ENCODE measurements at places on chromosomes 5 and 9.

DNA sequence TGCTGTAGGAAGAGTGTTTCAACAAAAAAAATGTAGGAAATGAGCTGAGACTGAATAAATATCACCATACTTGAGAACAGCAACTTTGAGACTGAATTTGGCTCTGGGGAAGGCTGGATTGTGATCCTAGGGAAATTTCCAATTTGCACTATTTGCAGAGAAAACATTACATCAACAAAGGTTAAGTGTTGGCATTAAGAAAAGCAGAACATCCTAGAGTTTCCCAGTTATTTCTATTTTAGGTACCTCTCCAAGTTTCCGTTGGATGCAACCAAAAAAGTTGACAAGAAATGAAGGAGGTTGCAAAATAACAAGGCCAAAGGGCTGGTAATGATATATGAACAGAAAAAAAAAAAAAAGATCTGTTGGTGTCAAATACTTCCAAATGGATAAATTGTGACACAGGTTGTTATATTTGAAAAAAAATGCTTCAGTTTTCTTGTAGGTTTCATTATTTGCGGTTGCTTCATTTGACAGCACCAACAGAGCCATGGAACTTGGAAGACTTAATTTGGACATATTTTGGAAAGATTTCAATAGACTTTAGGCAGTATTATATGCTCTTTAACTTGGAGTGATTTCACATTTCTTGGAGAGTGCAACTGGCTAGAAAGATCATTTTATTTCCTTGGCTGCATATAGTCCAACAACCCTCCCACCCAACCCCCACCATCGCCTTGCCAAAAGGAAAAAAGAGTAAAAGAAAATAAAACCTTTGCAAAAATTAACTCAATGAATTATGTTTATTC lies 230.8 kb downstream of the ZNF608 start:
- DNase-seq = no peak

GRCh38 chr5:67190410-67190809 lies 6.2 kb downstream of the CD180 start:
- DNase-seq = no peak

DNA sequence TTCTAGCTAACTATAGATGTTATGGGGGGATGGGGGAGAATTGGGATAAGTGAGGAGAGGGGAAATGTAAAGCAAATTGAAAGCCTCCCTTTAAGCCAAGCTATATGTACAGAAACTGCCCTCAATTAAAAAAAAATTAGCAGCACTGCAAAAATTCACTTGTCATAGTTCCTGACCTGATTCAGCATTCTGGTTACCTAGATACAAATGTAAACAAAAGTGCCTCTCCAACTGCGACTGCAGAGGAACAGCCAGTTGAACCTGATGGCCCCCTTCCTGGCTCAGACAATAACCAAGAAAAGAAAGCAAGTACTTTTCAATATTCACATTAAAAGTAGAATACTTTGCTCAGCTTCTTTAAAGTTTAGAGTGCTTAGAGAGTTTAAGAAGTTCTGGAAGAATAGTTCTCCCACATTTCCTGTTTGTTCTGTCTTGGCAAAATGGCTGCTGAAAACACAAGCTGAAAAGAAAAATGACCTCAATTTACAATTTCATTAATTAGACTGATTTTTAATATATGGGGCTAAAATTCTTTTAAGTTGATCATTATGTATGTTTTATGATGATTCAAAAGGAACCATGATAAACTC lies 1.5 kb downstream of the FAM81B start:
- no peak for DNase-seq

GRCh38 chr9:15328946-15329345 lies 21.9 kb upstream of the TTC39B start:
- no peak for DNase-seq

- DNase-seq = no peak
Measured at GRCh38 chr9:90420211-90420610, 222.4 kb downstream of the DIRAS2 start.

- DNase-seq = no peak
Measured at GRCh38 chr9:121599872-121600585, 51.4 kb upstream of the DAB2IP start.

- DNase-seq = no peak
Measured at GRCh38 chr9:77011973-77012821, 7.3 kb upstream of the FOXB2 start.

GRCh38 chr9:32578976-32579375 lies 6.0 kb upstream of the NDUFB6 start:
- no peak for DNase-seq

- DNase-seq = no peak
Measured at GRCh38 chr9:110319781-110320492, 17.7 kb downstream of the TXNDC8 start.

DNA sequence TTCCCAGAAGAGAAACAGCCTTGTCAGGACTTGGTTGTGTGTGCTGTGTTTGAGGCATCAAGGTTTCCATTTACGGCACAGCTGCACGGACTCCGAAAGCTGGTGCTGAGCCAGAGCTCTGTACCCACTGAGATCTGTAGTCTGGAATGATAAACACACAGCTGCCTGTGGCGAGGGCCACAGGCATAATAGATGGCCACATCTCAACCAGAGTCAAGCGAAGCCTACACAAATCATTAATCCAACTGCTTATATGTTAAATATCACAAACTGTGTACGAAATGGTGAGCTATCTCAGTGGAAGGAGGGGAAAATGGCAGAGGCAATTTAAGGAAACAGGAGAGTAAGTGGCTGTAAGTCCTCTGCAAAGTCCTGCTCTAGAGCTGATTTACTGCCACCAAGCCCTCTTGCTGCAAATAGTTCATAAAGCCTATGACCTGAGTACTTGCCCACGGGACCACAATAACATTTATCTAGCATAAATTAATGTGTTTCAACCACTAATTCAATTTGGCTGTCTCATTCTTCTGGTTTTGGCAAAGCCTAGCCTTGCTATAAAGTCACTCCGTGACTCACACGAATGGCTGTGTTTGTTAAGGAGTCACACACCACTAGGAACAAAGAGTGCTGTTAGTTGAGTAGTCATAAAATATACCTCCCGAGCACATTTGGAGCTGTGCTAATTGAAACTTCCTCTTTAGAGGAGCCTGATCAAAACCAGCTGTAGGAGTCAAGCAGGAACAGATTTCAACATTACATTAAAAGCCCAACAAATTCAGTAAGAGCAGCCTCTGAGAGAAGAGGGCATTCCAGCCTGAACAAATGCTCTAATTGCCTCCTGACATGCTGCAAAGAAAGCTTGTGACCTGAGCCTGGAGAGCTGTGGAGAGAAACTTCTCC lies 738.6 kb upstream of the ZNF608 start:
- peak; percentile 99 for DNase-seq

- no peak for DNase-seq
Measured at GRCh38 chr5:2134543-2135292, 252.0 kb upstream of the IRX4 start.

GRCh38 chr9:127837346-127837745 lies 17.1 kb downstream of the ENG start:
- no peak for DNase-seq

- no peak for DNase-seq
Measured at GRCh38 chr5:55564721-55565120, 30.0 kb upstream of the PLPP1 start.

GRCh38 chr9:70801181-70801829 lies 320.1 kb downstream of the TRPM3 start:
- no peak for DNase-seq

GRCh38 chr5:40291338-40291737 lies 388.4 kb upstream of the PTGER4 start:
- no peak for DNase-seq

- DNase-seq = no peak
Measured at GRCh38 chr5:126508251-126508961, 85.2 kb downstream of the GRAMD2B start.

- no peak for DNase-seq
Measured at GRCh38 chr5:150496534-150496933, 11.4 kb upstream of the NDST1 start.

GRCh38 chr9:103242025-103242424 lies 246.9 kb downstream of the CYLC2 start:
- DNase-seq = no peak

GRCh38 chr5:54785729-54786591 lies 199.4 kb downstream of the ESM1 start:
- DNase-seq = no peak

DNA sequence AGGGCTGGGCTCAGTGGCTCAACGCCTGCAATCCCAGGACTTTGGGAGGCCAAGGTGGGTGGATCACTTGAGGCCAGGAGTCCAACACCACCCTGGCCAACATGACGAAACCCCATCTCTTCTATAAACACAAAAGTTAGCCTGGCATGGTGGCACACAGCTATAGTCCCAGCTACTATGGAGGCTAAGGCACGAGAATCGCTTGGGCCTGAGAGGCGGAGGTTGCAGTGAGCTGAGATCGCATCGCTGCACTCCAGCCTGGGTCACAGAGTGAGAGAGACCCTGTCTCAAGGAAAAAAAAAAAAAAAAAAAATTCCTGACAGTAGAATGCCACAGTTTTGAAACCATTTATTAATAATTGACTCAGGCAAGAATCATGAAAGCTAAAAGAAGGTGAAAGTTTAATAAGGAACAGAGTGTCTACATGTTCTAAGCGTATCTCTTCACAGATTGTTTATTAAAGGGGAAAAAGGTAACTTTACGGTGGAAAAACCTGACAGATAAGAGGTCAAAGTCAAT lies 5.7 kb upstream of the PTGR1 start:
- DNase-seq = no peak

GRCh38 chr5:23257656-23258055 lies 249.8 kb upstream of the PRDM9 start:
- no peak for DNase-seq

DNA sequence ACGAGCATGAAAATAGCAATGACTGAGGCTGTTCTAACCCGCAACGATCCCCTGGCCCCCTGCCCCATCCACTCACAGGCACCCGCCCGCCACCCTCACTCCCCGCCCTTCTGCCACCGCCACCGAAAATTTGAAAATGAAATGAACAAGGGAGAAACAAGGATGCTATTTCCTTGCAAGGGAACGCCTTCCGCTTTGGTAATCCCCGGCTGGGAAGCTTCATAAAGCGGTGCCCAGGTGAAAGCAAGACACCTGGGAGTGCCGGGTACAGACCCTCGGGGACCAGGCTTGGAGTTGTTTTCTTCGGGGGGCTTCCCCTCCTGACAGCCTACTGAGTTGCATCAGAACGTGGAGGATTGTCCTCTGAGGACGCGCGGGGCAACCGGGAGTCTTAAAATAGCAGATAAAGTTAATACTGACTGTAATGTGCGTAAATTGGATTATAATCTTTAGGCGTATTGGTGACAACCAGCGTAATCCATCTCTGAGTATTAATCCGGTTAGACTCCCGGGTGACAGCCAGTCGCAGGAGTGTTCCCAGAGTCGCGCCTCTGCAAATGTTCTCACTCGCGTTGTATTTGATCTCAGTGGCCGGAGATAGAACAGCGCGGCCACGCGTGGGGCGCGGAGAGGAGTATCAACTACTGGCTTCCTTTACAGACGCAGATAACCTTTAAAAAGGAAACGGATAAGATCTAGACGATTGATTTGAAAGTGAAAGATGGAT lies 885 bp upstream of the MLLT3 start:
- no peak for DNase-seq

DNA sequence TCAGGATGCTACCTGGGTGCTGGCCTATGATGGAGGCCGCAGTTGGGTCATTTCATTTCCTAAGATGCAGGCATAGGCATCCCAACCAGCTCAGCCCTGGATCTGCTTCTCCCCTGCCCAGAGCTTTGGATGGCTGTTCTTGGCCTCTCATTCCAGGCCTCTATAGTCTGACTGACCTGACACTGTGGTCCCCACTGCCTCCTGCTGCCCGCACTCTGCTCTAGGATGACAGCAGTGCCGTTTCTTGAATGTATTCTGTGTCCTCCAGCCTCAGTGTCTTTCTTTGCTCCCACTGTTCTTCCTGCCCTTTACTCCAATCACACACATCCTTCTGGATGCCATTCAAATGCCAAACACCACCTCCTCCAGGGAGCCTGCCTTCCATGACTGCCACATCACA lies 235.7 kb downstream of the HSPA4 start:
- DNase-seq = no peak

GRCh38 chr5:141994511-141995136 lies 18.2 kb downstream of the GNPDA1 start:
- no peak for DNase-seq

- no peak for DNase-seq
Measured at GRCh38 chr9:130378875-130379648, 65.7 kb upstream of the ASS1 start.

GRCh38 chr9:107215381-107215780 lies 67.7 kb upstream of the RAD23B start:
- DNase-seq = no peak

- DNase-seq = no peak
Measured at GRCh38 chr5:153671653-153672346, 181.3 kb downstream of the GRIA1 start.

GRCh38 chr9:15136646-15137045 lies 170.4 kb downstream of the TTC39B start:
- DNase-seq = no peak

DNA sequence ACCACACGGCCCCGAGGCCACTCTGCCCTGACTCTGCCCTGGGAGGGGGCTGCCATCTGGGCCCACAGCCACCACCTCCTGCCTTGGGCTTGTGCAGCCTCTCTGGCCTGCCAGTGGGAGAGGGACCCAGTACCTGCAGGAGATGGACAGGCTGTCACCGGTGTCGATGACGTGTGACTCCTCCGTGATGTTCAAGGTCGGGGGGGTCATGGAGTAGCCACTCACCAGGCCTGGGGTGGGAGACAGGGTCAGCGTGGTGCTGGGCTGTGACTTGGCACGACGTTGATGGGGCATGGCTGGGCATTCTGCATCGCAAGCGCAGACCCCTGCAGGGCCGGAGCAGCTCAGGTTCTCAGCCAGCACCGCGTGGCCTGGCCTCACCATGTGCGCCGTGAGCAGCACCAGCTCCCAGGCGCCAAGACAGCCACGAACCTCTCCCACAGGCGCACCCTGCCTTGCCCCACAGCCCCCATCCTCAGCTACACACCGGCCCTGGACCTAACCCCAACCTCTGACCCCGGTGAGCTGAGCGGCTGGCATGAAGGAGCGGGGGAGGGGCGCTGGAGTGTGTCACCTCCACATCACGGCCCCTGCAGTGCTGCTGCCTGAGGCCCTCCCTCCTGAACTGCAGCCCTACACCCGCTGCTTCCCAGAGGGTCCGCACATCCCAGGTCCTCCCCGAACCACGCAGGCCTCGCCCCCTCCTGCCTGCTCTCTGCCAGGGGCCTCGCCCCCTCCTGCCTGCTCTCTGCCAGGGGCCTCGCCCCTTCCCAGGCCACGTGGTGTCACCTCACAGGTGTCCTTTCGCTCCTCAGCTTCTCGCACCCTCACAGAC lies 17.6 kb downstream of the FLT4 start:
- no peak for DNase-seq

GRCh38 chr5:43312076-43312661 lies 1.0 kb downstream of the HMGCS1 start:
- DNase-seq = no peak

DNA sequence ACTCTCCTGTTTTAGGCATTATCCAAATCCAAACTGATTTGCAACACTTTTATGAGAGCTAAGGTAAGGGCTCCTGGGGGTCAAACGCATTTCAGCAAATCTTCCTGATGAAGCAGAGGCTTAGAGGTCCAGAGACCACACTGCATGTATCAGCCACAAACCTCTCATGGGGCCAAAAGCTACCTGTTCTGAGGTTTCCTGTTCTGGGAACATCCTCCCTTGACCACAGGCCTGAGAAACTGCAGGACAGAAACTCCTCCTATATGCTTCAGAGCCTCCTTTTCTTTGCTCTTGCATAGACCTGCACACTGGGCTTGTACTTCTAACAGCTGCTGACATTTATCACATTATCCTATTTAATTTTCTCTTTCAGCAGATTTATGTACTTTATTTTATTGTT lies 92.6 kb downstream of the OR2K2 start:
- DNase-seq = no peak

All from HFF-Myc (cell line).